ENCODE measurements at places on chromosomes 5 and 9.

DNA sequence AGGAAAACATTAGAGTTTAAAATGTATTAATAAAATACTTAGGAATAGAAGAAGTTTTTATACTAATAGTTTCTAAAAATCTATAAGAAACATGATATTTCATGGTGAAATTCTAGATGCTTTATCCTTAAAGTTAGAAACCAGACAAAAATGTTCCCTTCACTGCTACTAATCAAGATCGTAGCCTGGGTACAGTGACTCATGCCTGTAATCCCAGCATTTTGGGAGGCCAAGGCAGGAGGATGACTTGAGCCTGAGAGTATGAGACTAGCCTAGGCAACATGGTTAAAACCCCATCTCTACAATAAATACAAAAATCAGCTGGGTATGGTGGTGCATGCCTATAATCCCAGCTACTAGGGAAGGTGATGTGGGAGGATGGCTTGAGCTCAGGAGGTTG lies 30.4 kb upstream of the KLF9 start:
- DNase-seq = no peak

- DNase-seq = no peak
These were observed 529.5 kb downstream of the AGTPBP1 start for GRCh38 chr9:85212209-85212608.

- no peak for DNase-seq
These were observed 9.1 kb downstream of the BRD3OS start for GRCh38 chr9:134034215-134035040.

DNA sequence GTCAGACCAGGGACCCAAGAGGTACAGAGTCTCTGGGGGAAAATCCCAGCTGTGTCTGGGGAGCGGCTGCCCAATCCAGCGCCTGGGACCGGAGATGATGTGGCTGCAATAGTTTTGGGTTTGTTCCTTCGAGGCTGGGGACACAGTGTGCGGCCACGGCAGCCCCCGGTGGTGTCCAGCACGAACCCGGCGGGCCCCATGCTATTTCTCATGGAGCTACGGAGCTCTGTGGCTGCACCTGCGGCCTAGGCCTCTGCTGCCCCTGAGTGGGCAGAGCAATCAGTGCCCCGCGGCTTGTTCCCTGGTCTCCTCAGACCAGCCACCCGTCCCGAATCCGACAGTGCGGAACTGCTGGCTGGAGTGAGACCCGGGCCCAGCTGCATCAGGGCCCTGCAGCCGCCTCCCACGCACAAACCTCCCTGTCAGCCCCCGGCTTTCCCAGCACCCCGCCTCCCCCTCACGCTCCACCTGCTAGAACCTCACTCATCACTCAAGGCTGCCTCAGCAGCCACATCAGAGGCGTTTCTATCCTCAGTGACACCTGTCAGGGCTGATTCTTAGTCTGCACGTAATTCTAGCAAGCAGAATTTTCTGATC lies 29.0 kb downstream of the SARDH start:
- no peak for DNase-seq

DNA sequence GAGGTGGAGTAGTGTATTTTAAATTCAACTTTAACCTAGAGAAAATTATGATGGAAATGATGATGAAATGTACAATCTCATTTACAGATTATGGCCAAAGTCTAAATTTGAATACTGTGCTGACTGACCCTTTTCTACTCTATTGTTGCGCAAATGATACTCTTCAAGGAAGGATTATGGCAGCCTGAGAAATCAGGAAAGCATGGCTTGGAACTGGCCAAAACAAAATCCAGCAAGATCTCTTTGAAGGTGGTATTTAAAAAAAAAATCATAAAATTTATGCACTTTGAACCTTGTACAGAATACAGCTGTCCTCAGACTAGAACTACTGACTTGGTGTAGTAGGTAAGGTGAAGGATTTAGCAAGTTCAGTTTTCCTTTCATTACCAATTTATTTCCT lies 105.3 kb downstream of the NDUFAF2 start:
- DNase-seq = no peak

DNA sequence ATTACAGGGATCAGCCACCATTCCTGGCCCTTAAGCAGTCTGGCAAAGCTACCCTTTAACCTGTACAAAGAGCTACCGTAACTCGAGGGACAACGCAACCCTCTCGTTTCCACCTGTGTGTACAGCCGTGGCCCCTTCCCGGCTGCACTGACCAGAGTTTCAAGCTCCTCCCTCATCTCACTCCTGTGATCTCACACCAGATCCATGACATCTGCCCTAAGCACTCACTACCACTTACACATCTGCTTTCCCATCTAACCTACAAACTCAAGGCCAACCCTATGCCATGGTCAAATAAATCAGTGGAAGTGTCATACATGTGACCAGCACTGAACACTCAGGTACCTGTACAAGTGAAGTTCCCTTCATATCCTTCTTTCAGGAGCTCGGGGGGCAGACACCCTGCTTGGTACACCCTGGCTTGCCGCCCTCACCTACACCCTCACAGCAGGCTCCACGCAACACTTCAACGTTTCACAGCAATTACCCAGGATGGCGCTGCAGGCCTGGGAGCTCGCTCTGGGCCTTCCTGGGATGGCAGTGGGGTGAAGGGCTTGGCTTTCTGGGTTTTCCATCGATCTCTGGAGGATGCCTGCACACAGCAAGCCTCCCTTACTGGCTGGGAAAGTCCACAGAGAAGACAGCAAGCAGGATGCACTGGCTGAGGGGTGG lies 61.7 kb downstream of the PRRT1B start:
- no peak for DNase-seq

GRCh38 chr5:59479086-59479485 lies 414.4 kb downstream of the PDE4D start:
- no peak for DNase-seq

DNA sequence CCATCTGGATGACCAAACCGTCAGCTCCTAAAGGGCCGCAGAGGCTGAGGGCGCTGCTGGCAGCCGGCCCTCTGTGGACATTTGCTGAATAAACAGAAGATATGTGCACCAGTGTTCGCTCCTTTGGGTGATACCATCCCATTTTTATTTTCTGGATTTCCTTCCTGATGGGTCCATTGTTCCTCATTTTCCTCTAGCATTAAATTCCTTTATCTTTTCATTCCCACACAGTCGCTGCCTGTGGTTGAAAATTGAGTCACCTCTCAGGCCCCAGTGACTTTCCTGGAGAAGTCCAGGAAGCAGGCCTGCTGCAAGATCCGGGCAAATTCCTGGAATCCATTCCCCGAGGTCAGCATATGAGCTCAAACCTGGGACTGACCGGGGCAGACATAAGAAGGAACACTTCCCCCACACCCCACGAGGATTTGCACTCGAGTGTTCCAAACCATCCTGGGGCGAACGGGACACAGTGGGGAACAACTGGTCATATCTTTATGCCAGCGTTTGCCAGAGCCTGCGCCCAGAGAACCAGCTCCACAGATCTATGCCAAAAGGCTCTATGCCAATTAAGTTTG lies 86.7 kb upstream of the PCA3 start:
- no peak for DNase-seq

GRCh38 chr9:108708448-108708847 lies 147.3 kb downstream of the ACTL7B start:
- no peak for DNase-seq
